ENCODE measurements at places on chromosomes 5 and 9.
A peak's percentile ranks its signal among the peaks of the same experiment; 100 is the strongest.

- no peak for ATAC-seq
These were observed 782.2 kb upstream of the NUDT12 start for GRCh38 chr5:104344809-104345208.

DNA sequence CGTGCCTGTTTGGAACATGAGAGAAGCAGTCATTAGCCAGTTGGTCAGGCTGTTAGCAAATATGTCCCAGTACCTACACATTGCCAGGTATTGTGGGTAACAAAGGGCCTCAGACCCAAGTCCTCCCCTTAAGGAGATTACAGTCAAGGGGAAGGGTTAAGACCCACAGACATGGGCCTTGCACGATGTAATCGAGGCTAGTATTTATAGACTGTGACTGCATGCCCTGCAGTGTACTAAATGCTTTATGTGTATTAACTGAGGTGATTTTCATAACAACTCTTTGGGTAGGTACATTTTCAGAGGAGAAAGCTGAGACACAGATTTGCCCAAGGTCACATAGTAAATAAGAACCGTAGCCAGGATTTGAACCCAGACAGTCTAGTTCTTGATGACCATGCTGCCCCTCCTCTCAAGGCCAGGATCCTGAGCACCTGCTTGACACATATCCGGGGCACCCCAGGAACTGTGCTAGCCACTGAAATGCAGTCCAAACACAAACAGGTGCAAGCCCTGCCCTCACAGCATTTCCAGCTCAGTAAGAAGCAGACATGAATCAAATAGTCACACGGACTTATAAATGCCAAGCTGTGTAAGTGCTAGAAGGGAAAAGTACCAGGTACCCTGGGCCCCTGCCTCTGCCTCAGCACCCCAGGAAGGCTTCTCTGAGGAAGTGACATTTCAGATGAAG is 32.0 kb upstream of the GRPEL2 start:
- ATAC-seq, result no peak

DNA sequence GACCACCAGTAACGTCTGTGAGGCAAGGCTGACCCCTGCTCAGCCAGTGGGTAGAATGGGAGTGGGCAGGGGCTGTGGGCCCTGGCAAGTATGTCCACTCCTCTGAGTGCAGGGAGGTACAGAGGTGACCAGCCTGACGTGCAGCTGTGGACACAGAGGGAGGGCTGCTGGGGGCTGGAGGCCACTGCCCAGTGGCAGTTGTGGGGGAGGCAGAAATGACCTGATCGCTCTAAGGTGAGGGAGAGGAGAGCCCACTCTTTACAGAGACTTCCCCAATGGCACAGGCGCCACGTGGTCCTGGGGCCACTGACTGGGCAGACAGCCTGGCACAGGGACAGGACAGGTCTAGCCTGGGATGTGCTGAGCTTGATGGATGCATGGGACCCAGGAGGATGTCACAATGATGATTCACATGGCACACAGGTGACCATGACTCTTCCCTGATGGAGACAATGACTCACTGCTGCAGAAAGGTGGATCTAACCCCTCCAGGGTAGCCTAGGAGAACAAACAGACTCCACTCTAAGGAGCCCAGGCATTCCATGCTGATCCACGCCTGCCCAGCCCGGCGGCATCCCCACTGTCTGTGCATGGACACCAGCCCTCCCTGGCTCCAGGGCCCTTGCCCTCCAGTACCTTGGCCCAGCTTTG is 7.7 kb downstream of the LPCAT1 start:
- ATAC-seq, result no peak

- ATAC-seq, result no peak
These were observed 347.4 kb downstream of the PSAT1 start for GRCh38 chr9:78644359-78644758.

DNA sequence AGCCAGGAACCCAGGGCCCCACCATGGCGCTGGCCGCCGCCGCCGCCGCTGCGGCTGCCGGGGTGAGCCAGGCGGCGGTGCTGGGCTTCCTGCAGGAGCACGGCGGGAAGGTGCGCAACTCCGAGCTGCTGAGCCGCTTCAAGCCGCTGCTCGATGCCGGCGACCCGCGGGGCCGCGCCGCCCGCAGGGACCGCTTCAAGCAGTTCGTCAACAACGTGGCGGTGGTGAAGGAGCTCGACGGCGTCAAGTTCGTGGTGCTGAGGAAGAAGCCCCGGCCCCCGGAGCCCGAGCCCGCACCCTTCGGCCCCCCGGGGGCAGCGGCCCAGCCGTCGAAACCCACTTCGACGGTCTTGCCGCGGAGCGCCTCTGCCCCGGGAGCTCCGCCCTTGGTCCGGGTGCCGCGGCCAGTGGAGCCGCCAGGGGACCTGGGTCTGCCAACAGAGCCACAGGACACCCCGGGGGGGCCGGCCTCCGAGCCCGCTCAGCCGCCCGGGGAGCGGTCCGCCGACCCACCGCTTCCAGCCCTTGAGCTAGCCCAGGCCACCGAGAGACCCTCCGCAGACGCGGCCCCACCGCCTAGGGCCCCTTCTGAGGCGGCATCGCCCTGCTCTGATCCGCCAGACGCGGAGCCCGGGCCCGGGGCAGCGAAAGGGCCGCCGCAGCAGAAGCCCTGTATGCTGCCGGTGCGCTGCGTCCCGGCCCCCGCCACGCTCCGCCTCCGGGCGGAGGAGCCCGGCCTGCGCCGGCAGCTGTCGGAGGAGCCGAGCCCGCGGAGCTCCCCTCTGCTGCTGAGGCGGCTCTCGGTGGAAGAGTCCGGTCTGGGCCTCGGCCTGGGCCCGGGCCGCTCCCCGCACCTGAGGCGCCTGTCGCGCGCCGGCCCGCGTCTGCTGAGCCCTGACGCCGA is 749 bp downstream of the SOWAHA start:
- ATAC-seq, result peak; percentile 44

GRCh38 chr5:140145818-140146522 is 20.2 kb downstream of the IGIP start:
- peak; percentile 79 for ATAC-seq

DNA sequence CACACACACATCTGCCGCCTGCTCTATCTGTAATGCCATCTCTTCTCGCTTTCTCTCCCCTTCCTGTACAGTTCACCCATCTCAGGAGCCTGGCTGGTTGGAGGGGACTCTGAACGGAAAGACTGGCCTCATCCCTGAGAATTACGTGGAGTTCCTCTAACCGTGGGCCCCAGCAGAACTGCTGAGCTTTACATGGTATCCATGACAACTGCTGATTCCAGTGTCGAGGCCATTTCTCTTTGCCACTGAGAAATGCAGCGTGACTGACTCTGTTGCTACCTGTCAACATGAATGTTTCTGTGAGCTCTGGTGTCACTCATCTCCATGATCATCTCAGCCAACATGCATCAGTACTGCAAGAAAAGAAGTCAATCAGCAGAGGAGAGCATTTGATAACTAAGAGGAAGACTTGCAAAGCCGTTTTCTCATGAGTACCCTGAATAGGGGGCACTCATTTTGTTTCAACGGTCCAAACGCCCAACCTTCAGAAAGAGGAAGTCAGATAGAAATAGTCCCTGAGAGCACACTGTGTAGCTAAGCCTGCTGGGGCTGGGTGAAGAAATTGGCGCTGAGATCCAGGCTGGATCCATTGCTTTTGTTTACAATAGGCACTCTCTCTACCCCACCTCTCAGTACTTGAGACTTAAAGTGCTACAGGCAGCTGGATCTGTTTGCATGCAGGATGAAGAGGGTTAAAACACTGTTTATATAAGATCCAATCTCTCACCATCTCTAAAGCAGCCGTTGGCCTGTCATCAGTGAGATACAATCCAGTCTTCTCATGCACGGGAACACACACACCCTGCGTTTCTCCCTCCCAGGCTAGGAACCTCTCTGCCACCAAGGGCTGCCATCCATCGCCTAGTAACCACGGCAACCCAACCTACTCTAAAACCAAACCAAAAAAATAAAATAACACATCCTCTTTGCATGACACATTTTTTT is 180.9 kb downstream of the NR3C1 start:
- ATAC-seq, result peak; percentile 76

DNA sequence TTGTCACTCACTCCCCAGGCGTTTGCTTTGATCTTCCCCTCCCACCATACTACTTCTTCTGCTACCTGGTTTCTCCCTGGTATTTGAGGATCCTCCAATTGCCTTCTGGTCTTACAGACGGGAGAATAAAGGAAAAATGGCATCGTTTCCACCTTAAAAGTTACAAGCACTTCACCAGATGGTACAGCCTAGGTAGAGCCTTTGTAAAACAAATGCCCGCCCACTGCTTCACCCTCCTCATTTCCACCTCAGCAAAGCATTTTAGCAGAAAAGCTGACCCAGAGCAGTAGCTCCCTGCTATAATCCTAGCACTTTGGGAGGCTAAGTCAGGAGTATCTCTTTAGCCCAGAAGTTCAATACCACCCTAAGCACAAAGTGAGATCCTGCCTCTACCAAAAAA is 5.1 kb upstream of the ANXA2R start:
- ATAC-seq, result no peak

GRCh38 chr9:94449486-94449885 is 105.4 kb upstream of the PCAT7 start:
- no peak for ATAC-seq

DNA sequence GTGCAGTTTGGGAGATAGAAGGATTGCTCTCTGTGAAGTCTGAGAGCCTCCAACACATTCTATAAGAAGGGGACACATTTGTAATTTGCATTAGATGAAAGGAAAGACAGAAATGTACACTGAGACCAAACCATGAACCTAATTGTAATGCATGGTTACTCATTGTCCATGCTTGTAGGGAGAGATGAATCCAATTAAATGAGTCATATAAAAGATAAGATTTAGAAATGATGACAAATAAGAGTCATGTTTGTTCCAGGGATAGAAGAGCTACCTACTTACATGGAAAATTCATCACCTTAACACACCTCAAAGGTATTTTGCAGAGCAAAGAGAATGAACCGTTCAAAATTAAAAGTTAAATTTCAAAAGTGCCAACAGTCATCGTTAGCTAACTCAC is 85.1 kb downstream of the FBXL7 start:
- ATAC-seq, result no peak

GRCh38 chr5:56705217-56705616 is 110.1 kb upstream of the MAP3K1 start:
- ATAC-seq, result no peak

GRCh38 chr5:18113721-18114120 is 479.5 kb downstream of the TAF11L14 start:
- ATAC-seq, result no peak

DNA sequence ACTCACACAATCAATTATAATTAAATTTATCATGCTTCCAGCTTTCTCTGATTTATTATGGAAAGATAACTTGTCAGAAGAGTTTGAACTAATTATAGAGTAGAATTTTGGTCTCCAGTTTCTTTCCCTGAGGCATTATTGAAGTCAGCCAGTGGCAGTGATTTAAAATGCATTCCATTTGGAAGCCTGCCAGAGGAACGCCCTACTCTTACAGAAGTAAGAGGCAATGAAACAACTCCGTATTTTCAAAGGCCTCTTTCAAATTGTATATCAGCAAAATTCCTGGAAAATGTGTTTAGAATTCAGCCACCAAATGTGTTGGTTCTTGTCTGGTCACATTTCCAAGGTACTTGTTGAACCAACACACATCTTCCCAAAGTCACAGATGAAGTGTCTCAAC is 640.9 kb downstream of the SEMA5A start:
- ATAC-seq, result no peak

DNA sequence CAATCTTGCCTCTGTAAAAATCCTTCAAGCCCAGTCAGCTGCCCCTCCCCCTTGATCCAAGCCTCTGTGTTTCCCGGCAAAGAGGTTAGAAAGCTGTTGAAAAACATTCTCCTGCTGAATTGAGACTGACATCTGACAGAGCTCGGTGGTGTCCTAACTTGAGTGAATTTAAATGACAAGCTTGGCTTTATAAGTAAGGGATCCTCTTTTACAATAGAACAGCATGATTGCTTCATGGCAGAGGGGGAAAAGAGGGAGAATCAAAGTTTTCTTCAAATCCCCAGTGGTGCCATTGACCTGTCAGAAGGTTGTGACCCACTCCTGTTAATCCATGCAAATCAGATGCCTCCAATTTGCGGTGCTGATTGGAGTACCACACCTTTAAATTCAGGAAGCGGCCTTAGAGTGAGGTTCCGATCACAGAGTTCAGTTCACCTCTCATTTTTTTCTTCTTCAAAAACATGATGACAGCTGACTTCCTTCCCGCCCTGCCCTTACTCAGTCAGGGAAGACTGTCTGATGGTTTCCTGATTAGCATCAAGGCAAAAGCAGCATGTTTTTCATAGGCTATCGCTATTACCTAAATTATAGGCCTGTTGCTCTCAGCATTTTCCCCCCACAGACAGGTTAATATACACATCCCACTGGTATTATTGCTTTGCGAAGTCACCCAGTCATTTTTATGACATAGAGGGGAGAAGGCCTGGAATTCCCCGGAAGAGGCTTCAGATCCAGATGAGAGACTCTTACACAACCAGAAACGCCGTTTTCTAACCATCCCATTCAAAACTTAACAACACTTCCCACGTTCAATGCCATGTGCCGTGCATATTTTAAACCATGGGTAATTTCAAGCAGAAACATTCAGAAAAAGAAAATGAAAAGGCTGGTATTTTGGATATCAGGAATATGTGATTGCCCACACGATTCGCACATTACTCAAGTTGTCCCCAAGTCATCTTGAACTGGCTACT is 141.4 kb downstream of the EBF1 start:
- ATAC-seq, result peak; percentile 33

- ATAC-seq, result no peak
These were observed 294.8 kb upstream of the KLF4 start for GRCh38 chr9:107784235-107784958.

GRCh38 chr9:130132746-130133145 is 39.5 kb upstream of the NCS1 start:
- ATAC-seq, result no peak

- peak; percentile 93 for ATAC-seq
These were observed 81.5 kb downstream of the PTPDC1 start for GRCh38 chr9:94165592-94166235.

DNA sequence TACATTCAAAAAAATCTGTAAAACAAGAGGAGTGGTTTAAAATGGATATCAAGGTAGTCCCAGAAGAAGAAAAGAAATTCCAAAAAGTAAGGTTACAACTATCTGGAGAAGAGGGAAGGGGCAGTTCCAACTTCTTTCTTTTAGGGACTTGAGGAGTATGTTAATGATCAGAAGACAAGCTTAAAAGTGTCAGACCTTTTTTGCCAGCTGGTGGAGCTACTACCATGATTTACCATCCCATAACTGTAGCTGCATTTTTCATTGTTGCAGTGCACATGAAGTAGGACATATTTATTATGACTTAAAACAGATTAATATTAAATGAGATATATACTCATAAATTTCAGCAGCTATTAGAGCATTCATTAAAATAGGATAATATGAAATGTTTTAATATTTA is 158.5 kb upstream of the RGS7BP start:
- no peak for ATAC-seq

DNA sequence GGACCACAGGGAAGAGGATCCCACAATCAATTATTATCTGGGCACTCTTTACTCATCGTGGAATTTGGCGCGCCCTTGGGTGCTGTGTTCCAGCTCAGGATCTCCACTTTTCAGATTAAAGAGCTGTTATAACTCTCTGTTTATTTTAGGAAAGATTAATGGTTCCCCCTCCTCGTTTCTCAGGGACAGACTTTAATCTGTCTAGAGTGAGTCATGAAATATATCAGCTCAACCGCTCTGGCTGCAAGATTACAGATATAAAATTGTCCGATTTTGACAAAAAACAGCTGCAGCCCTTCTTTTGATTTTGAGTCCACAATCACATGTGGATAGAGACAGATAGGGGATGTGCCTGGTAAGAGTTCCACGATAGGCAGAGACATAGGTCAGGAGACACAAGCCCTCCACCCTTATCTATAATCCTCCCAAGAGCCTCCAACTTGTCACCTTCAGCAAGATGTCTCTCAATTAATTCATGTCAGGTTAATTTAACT is 77.6 kb upstream of the ANKRD55 start:
- no peak for ATAC-seq

Measured in activated CD4-positive, CD25-positive, alpha-beta regulatory T cell treated with anti-CD3 and anti-CD28 coated beads, Interleukin-2, amount 50 U/mL, for 24 hours (primary cell).